H4 (cell line): ENCODE measurements at places on chromosomes 12 and 14. TPM values are rescaled to one million over a fixed set of nuclear protein-coding genes. Genes with fewer than 3 reads are reported as not detected.

The BDKRB1 gene
- total RNA-seq, result 0.19 and 0.41 TPM in 2 replicates

DNA sequence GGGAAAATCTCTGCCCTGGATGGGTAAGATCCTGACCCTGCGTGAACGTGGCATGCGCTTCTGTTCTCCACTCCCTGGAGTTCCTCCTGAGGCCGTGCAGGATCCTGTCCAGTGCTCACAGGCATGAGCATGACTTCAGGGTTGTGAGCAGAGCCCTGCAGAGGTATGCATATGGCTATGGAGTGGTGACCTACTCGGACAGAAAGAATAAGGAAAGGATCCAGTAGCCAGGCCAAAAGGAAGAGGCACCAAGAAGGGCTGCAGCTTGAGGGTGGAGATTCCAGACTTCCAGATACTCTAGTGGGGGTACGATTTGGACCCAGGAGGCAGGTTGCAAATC, 20.8 kb upstream of the CD27 start:
- no peak for DNase-seq

- no peak for DNase-seq
Observed at GRCh38 chr14:101721111-101721510, 40.4 kb upstream of the PPP2R5C start.

DNA sequence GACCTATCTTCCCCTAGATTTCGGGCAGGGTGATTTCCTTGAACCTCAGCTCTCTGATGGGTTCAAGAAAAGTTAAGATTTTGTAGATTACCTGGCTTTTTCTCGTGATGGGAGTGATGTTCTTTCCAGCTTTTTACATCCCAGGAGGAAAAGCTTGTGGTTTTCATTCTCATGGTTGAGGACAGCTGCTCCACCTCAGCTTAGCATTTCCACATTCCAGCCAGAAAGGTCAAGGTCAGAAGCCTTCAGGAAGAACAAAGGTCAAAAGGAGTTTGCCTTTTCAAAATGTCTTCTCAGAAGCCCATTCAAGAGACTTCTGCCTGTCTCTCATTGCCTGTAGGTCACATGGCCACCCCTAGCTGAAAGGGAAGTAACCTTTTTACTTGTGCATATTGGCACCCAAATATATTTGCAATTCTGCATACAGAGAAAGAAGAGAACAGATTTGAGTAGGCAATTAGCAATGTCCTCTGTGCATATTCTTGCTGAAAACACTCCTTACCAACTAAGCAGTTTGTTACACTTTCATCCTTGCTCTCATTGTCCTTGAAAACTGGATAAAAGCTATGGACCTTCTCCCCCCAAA, 6.6 kb upstream of the ADGRD1 start:
- no peak for DNase-seq

DNA sequence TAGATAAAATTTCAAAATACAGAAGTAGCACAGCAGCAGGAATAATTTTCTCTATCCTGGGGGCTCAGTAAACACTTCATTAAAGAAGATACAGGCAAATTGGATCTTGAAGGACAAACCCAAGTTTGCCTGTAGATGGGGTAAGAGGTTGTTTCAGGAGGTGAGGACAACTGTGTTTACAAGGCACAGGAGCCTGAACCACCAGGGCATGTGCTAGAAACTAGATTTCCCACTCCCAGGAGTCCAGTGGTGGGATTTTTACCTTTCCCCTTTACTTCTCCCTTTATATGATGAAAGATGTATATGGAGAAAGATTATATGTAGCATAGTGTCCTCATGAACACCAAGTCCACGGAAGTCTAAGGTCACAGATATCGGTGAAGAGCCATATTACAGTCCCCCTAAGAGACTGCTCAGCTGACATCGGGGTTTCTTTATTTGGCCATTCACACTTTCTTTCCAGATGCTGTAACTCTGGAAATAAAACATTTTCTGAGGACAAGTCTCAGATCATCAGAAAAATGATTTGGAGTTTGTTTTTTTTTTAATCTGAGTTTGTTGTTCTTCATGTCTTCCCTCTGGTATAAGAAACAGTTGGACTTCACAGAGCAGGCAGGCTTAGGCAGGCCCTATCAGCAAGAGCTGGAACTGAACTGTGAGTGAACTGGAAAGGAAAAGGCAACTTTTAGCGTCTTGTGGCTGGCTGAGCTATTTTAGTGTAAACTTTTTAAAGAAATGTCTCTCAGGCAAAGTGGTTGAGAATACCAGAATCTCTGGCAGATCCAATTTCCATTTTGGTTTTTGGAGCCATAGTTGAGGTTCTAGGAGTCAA, 8.0 kb upstream of the EVL start:
- DNase-seq, result no peak

The CRADD gene
- total RNA-seq, result 20.7 and 23.8 TPM in 2 replicates

- DNase-seq, result no peak
Observed at GRCh38 chr12:32217354-32218310, 111.0 kb downstream of the BICD1 start.

GRCh38 chr14:56581041-56581727, 1.6 kb downstream of the TMEM260 start:
- DNase-seq, result no peak

DNA sequence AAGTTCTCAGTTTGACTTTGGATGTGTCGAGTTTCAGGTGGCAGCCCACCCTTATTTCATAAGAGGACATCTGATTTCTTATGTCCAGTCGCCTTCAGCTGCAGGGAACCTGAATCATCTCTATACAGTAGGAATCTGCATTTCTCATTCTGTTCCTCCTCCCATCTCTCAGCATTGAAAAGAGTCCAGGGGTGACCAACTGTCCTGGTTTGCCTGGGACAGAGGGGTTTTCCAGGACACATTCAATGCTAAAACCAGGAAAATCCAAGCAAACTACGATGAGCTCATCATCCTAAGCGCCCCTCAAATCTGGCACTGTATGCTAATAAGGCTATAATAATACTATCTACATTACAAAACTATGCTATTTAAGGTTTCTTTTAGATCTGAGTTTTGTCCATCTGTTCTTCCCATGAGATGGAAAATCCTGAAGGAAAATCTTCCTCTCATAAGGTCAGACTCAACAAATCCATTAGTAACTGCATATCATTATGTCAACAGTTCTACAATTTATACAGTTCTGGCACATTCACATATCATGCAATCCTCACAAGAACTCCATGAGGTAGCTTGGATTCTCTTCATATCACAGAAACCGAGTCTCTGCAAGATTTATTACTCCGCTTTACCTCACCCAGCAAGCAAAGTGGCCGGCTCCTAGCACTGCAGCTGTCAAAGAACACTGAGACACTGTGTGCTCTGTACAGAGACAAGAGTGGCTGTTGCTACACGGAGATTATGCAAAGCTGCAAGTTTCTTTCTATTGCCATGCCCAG, 15.6 kb upstream of the CALM1 start:
- DNase-seq, result no peak

The CCDC184 gene
- total RNA-seq, result 0.70 and 1.2 TPM in 2 replicates

DNA sequence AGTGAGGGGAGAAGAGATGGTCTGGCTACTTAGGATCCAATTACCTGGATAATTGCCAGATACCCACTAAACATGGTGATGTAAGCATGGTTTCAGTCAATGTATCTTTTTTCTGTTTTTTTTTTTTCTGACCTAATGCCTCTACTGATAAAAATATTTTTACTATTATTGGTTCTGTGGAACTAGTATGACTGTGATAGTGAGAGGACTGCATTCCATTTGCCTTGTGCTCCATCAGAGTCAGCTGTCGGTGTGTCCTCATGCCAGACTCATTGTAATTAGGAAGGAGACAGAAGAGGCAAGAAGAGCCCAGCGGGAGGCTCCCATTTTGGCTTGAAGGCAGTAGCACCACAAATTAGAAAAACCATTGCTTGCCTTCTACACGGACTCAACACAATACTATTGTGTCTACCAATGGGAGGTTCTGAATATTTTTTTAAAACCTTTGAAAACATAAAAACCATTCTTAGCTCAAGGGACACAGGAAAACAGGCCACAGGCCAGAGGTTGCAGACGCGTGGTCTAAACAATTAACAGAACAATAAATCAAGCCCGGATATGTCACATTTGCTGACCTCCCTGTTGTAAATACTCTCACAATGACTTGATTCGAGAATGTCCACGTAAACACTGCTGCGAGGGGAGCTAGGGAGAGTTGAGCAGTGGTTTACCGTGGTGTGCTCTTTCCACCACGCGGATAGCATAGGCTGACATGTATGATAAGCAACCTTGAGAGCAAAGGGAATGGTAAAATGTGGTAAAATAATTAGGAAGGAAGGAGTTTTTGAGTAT, 13.5 kb upstream of the DCP1B start:
- no peak for DNase-seq

DNA sequence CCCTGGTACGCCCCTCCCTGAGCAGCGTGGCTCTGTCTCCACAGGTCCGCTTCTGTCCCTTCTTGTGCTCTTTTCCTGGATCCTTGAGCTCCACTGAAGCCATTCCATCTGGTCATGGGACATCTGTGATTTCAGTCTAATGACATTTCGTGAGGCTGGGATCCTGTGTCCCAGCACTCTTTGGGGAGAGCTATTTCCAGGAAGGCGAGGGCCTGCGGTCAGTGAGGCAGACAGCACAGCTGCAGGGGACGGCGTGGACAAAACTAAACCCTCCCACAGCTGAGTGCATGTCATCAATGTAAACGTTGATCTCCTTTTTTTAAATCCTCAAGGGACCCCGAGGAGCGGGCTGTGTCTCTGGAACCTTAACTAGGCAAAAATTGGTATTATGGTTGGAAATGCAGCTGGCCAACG, 127.7 kb downstream of the DACT1 start:
- no peak for DNase-seq

The TAS2R30 gene
- 0.10 TPM in 1 of 2 replicates, not detected in the other for total RNA-seq

DNA sequence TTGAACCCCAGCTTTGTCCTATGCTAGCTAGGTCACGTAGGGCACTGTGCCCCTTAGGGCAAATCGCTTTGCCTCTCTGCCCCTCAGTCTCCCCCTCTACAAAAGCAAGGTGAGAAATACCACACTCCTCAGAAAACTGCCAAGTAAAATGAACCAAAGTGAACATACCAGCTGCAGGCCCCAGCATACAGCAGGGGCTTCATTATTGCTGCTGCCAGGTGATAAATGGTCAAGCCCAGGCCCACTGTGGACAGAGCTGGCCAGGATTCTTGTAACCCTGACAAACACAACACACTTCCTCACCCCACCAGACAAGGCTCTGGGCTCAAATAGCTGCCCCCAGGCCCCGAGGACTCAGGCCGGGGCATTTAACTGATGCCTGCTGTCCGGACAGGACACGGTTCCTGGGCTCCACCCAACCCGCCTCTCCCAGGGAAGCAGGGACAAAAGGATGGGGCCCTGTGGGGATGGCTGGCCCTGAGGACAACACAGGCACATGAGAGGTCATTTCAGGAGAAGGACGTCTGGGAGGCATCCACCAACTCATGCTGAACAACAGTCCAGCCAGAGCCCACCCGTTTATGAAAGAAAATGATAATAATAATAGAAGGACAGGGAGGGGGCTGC, 36.7 kb downstream of the NCOR2 start:
- DNase-seq, result no peak

GRCh38 chr14:104972301-104973134, 5.7 kb downstream of the AHNAK2 start:
- DNase-seq, result peak; percentile 79

DNA sequence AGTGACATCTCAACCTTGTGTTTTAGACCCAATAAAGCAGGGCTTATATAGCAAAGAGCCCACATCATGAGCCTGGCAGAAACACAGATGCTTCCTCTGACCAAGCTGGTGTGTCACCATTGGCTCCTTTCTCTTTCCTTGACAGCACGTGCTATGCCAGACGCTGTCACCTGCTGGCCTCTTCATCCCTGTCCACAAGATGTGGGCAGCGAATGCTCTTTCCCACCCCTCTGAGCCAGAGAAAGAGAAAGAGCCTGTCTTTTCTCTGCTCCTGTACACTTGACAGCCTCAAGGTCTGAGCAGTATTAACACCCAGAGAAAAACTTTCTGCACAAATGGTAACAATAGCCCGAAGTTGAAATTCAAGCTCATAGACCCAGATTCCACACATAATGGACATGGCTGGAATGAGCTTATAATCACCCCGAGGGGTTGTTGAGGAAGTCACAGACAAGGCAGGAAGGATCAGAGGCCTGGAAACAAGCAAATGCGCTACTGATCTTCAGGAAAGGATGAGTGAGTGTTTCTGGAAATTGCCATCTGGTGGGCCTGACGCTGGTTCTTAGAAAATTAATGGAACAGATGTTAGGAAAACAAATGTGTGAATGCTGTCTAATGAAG, 8.9 kb downstream of the TGFB3 start:
- DNase-seq, result no peak

- DNase-seq, result no peak
Observed at GRCh38 chr14:99516871-99517642, 35.8 kb downstream of the CCNK start.

GRCh38 chr14:55188686-55189295, 2.6 kb downstream of the DLGAP5 start:
- DNase-seq, result no peak

The NKX2-1 gene
- total RNA-seq, result 0.06 and 0.62 TPM in 2 replicates

- DNase-seq, result no peak
Observed at GRCh38 chr14:85953265-85953664, 423.3 kb downstream of the FLRT2 start.

DNA sequence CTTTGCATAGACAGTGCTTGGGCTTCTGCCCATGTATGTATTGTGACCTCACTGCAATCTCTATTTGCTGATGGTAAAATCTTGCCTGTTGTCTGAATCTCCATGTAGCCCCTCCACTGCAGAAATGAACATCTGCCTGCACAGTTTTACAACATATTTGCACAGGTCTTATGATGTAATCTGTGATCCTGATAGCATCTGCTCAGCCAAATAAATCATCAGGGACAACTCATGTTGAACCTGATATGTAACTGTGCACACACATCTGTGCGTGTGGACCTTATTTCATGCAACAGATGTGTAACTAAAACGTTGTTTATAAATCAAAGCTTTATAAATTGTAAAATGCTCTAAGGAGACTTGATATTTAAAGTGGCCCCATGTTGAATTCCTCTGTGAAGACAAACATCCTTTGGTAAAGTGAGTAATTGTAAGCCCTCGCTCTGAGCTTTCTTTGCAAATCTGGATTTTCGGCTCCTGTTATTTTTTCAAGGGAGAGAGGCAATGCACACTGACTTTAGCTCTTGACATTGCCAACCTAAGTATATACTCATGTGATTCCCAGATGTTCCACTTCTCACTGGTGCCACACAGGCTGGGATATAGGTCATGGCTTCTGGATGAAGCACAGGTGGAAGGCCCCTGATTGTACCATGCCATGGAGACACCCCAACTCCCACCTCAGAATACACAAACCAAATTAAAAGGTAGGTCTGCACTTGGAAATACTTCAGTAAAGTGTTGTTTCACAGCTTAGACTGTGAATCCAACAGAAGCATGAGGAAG, 371.3 kb downstream of the GRIN2B start:
- no peak for DNase-seq

GRCh38 chr12:124273630-124274029, 21.3 kb upstream of the RFLNA start:
- peak; percentile 76 for DNase-seq

- DNase-seq, result no peak
Observed at GRCh38 chr12:6333029-6333428, 8.8 kb downstream of the TNFRSF1A start.

DNA sequence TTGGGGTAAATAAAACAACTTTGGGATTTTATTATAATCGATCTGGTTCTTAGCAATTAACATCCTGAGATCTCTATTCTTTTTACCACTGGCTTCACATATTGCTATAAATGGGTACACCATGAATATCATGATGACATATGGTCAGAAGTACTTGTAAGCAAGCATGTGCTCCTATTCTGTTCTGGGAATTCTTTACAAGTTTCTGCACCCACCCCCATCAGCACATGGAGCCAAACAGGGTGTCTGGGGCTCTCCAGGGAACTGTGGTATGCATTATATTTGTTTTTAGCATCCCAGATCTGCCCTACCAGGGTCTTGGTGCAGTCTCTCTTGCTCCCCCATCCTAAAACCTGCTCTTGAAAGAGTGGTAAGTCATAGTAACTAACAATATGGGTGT, 31.3 kb downstream of the DMAC2L start:
- no peak for DNase-seq

GRCh38 chr12:30806989-30807694, 52.4 kb upstream of the CAPRIN2 start:
- peak; percentile 77 for DNase-seq
